Stimulated activated CD4-positive, alpha-beta T cell treated with anti-CD3 and anti-CD28 coated beads, Interleukin-15, amount 100 ng/mL, for 48 hours (primary cell): ENCODE measurements at places on chromosomes 1 and 21.

DNA sequence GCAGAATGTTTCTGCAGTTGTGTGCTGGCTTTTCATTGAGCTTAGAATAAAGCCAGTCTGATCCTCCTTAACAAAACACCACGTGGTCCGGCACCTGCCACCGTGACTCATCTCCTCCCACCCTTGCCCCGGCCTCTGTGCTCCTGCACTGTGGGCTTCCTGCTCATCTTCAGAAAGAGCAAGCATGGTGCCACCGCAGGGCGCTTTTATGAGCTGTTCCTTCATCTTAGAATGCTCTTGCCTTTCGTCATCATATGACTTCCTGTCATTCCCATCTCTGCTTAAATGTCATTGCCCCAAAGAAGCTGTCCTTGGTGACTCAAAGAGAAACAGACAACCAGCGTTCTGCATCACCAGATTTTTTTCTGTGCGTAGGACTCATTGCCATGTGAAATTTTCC is 117.8 kb downstream of the HHAT start:
- peak; percentile 89 for DNase-seq

DNA sequence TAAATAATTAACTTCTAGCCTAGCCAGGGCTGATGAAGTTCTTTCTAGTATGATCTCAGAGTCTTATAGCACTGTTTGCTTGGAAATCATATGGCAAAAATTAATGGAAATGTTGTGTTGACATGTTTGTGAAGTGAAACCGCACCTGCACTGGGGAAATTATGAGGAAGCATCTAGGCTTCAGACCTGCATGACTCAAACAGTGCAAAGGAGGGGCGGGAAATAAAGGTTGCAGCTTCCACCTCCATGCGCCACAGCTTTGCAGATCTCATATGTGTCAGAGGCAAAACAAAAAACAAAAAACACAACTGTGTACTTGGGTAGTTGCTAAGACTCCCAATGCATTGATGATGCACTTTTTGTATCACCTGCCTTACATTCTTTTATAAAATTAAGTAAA is 1080.6 kb downstream of the PLA2G4A start:
- DNase-seq = no peak

GRCh38 chr1:217857061-217857460 is 225.9 kb downstream of the SPATA17 start:
- DNase-seq = no peak

GRCh38 chr1:115140442-115141144 is 51.3 kb upstream of the TSPAN2 start:
- DNase-seq = no peak

DNA sequence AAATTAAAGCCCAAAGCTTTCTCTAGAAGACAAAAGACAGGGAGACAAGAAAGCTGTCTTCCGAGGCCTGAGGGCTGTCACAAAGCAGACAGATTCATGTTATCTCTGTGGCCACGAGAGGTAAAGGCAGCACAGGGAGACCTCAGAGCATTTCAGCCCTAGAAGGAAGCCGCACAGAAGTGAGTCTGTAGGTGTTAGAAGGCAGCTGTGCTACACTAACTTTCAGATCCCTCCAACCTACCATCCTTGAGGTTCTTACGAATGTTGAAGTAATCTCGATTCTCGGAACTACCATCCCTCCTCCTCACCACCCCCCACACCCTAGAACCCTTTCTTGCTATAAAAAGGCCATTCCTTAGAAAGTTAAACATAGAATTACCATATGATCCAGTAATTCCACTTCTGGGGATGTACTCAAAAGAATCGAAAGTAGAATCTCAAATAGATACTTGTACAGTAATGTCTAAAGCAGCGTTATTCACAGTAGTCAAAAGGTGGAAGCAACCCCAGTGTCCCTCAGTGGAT is 21.5 kb upstream of the LYST start:
- peak; percentile 52 for DNase-seq

GRCh38 chr21:31730712-31731055 is 1.2 kb downstream of the SCAF4 start:
- DNase-seq = no peak

DNA sequence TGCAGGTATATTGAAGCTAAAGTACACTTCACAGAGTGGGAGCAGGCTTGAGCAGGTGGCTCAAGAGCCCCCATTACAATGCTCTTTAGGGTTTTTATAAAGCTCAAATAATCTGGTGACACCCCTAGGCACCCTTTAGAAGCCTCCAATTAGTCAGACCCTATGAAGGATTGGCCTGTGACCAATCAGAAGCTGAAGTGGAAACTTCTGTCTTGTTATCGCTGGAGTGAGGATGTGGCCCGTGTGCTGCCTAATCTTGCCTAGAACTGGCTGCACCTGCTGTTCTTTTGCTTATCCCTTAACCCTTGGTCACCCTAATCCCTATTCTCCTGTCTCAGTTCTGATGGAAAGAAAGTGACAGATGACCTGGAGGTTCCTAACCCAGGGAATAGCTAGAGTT is 70.8 kb upstream of the ABCG1 start:
- DNase-seq = no peak

GRCh38 chr1:177979272-177979671 is 9.4 kb upstream of the SEC16B start:
- no peak for DNase-seq

- no peak for DNase-seq
Measured at GRCh38 chr1:218660678-218661053, 315.5 kb downstream of the TGFB2 start.

DNA sequence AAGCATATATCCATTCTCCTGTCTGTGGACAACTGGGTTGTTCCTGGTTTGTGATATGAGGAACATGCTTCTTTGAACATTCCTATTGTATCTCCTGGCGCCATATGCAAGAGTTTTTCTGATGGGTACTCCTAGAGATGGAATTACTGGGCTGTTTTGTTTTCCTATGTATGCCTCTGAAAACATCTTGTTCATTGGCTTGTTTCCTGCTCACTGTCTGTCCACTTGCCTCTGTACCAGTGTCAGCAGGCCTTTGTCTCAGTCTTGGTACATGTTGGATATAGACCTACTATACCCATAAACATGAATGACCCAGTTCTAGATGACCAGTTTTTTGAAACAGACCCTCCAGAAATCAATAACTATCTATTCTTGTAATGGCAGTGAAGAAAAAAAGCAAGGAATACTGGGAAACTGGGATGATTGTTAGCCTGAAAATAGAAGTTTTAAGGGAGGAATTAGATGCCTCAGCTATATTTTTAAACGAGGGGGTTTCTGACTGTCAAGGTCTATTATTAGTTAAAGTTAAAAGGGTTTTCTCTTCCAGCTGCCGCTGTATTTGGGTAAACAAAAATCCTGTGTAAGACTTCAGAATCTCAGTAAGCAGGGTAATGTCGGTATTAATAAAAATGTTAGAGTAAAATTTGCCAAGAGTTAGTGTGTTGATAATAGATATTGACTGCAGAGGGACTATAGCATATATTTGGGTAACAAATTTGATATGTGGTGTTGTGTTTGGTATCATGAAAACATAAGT is 103.6 kb downstream of the RYR2 start:
- no peak for DNase-seq

DNA sequence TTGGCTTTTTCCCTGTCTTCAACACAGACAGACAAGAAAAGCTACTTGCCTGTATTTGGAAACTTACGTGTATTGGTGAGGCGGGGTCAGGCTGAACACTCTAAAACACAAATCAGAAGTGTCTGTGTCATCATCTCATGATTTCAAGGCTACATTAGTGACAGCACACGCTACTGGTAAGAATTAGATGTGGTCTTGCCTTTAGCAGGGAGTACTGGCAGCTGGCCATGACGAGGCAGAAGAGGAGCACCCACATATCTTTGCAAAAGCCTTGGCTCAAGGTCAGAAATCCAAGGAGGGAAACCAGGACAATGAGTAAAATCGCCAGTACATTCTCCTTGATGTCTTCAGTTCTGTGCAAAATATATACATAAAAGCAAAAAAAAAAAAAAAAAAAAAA is 77.7 kb downstream of the PCNX2 start:
- no peak for DNase-seq

- DNase-seq = no peak
Measured at GRCh38 chr1:186112280-186112679, 262.8 kb downstream of the TPR start.

DNA sequence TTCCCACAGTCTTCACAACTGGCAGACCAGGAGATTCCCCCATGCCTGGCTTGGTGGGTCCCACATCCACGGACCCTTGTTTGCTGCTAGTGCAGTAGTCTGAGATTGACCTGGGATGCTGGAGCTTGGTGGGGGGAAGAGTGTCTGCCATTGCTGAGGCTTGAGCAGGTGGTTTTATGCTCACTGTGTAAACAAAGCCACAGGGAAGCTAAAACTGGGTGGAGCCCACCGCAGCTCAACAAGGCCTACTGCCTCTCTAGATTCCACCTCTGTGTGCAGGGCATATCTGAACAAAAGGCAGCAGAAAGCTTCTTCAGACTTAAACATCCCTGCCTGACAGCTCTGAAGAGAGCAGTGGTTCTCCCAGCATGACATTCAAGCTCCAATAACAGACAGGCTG is 177.3 kb upstream of the ETV3 start:
- DNase-seq = no peak

- DNase-seq = no peak
Measured at GRCh38 chr1:153344718-153345025, 4.0 kb downstream of the PGLYRP4 start.

GRCh38 chr1:206461602-206462455 is 8.4 kb upstream of the IKBKE start:
- no peak for DNase-seq

DNA sequence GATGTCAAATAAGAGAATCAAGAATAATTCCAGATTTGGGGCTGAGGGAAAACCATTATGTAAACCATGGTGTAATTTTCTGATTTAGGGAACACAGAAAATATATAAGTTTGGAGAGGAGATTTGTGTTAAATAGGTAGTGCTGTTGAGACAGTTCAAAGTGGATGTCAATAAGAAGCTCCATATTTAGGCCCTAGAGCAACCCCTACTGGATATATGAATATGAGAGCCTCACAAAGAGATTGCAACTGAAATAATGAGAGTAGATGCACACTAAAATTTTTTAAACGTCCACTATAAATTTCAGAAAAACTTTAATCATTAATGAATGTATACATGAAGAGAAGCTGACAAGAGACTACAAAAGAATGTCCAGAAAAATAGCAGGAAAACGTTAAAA is 1447.8 kb upstream of the PRMT6 start:
- DNase-seq = no peak

- DNase-seq = no peak
Measured at GRCh38 chr1:199044191-199044590, 405.4 kb downstream of the PTPRC start.
